Ecto neural progenitor cell (in vitro differentiated cells): ENCODE measurements at places on chromosomes 2 and 18.

DNA sequence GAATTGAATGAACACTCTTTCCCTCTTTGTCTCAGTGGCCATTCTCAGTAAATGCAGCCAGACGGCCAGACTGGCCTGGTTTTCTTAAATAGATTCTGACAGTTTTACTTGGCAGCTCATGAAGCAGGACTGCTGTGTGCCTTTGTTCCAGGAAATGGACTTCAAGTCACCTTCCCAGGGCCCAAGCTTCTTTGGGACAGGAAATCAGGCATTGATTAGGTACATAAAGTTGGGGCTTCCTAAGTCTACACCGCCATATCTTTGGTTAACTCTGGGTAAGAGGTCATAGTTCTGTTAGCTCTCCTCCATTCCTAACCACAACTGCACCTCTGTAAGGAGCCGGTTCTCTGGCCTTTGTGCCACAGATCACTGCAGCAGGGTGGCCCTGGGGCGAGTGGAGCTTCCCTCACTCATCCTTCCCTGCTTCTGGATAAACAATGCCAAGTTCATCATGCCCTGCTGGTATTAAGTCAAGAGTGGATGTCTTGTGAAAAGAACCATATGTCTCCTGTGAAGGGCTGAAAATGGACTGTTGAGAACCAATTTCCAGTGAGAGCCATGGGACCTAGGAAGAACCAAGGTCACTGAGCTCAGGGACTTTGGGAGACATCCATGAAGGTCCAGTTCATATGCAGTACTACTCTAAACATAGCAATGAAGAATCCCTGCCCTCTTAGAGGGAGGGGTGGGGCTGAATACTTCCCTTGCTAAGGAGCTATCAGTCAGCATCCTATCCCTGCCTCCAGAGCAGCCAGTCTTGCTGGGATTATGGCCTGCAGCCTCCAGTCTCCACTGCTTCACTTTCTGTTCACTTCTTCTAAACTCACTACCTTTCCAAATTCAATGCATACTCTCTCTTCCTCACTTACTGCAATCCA is 122.6 kb upstream of the XPO1 start:
- no peak for DNase-seq

- DNase-seq: no peak
These were observed 43.6 kb upstream of the VPS54 start for GRCh38 chr2:64062840-64063239.

DNA sequence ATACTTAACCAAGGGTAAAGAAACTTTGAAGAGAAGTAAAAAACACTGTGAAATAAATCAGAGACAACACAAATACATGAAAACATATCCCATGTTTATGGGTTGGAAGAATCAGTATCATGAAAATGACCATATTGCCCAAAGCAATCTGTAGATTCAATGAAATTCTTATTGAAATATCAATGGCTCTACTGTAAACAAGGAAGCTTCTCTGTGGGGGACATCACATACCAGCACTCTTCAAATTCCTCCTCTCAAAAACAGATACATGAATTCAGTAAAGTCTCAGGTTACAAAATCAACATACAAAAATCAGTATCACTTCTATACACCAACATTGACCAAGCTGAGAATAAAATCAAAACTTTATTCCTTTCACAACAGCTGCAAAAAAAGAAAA is 63.5 kb upstream of the CNTNAP5 start:
- DNase-seq: no peak

DNA sequence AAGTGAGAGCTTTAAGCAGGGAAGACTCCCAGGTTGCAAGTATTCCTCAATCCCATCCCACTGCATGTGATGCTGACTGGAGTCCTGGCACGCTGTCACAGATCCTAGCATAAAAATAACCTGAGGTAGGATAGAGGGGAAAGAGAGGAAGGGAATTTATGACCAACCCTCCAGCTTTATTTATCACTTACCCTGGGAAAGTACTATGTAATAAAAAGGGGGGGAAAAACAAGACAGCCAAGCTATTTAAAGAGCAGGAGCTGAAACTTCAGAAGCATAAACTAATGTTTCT is 122.2 kb downstream of the SLC8A1 start:
- no peak for DNase-seq

DNA sequence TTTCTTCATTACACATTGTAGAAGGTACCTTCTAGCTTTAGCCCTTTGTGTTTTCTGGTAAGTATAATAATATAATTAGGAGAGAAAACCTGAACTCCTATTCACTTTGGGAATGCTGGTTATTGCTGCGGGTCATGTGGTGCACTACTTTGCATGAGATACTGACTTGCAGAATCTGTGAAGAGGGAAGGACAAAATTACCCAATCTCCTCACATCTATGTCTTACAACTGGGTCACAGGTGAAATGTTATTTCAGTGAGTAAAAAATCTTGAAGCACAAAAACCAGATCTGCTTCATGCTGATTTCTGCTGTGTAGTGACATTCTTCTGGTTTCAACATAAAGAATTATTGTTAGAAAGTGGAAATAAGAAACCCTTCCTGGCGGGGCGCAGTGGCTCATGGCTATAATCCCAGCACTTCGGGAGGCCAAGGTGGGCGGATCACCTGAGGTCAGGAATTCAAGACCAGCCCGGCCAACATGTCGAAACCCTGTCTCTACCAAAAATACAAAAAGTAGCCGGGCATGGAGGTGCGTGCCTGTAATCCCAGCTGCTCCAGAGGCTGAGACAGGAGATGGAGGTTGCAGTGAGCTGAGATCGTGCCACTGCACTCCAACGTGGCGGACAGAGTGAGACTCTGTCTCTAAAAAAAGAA is 211.0 kb upstream of the REG3G start:
- DNase-seq: no peak

DNA sequence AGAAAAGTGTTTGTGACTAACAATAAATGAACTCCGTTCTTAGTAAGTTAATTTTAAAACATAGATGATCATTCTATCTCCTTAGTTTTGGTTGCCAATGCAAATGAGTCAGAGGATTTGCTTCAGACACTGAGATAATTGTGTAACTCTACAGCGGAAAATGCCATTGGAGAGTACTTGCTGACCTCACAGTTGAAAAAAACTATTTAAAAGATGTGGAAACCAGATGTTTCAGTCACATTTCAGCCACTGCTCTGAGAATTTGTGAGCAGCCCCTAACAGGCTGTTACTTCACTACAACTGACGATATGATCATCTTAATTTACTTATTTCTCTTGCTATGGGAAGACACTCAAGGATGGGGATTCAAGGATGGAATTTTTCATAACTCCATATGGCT is at the start of gene TNFAIP6:
Gene TNFAIP6 (plus strand): TSS at position 234 of the 400 bp plus-strand sequence. CDS start 75 bp downstream, at position 309.
- no peak for DNase-seq

GRCh38 chr2:241936457-241937133 is 67.1 kb downstream of the RTP5 start:
- no peak for DNase-seq

- no peak for DNase-seq
These were observed 11.5 kb downstream of the MFSD2B start for GRCh38 chr2:24021122-24021998.

- DNase-seq: no peak
These were observed 1045.7 kb upstream of the CELF4 start for GRCh38 chr18:38611036-38611964.

DNA sequence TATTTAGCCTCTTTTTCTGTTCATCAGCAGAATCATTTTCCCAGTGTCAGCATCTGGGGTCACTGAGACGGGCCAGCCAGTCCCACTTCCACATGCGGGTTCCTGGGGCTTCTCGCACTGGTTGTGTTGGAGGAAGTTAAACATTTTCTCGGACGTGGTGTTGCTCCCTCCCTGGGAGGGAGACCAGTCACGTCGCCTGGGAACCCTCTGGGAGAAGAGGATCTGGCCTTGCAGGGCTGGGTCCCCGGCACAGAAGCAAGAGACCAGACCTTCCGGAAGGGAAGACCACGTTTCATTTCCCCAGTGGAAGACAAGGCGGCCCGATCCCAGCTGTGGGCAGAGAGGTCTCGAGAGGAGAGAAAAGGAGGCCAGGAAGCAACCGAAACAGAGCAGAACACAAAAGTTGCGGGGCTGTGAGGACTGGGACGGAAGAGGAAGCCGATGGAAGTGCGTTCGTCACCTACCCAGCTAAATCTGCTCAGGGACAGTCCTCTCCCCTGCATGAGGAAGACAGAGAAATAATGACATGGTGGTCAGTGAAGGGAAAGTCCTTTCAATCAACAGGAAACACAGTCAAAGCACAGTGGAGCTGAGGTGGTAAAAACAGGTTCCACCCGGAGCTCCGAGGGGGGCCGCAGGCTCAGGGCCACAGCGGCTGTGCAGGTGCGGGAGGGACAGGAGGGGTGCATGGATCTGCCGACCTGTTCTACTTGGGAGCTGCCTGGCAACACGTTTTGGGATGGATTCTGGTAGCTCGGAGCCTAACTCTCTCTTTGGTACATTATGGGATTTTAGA is 144.4 kb downstream of the MBP start:
- peak; percentile 33 for DNase-seq

GRCh38 chr2:25127646-25128045 is 40.7 kb downstream of the POMC start:
- no peak for DNase-seq

DNA sequence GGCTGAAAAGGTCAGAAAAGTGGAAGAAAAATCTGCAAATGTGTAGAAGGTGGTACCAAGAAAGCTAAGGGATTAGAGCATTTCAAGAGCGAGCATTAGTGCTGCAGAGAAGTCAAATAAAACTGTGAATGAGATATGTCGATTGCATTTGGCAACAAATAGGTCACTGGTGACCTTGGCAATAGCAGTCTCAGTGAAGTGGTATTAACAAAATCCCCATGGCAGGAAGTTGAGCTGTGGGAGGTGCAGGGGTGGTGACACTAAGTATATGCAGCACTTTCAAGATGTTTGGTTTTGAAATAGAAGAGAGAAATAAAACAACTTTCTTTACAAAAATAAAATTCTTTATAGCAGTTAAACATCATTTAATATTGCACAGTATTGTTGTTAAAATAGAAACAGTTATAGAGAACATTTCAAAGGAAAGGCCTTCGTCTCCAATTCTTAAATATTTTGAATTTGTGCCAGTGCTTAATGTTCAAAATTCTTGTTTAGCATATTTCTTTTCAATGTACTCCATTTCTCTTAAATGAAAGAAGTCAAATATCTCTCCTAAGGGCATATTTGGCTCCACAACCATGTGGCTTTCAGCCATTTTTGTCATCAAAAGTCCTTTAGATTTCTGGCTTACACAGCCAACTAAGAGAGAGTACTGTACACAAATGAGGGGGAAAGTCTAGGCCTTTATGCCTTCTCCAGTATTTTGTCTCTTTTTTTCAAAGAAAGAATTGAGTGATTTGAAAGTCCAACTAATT is 443.0 kb upstream of the MMADHC start:
- no peak for DNase-seq

DNA sequence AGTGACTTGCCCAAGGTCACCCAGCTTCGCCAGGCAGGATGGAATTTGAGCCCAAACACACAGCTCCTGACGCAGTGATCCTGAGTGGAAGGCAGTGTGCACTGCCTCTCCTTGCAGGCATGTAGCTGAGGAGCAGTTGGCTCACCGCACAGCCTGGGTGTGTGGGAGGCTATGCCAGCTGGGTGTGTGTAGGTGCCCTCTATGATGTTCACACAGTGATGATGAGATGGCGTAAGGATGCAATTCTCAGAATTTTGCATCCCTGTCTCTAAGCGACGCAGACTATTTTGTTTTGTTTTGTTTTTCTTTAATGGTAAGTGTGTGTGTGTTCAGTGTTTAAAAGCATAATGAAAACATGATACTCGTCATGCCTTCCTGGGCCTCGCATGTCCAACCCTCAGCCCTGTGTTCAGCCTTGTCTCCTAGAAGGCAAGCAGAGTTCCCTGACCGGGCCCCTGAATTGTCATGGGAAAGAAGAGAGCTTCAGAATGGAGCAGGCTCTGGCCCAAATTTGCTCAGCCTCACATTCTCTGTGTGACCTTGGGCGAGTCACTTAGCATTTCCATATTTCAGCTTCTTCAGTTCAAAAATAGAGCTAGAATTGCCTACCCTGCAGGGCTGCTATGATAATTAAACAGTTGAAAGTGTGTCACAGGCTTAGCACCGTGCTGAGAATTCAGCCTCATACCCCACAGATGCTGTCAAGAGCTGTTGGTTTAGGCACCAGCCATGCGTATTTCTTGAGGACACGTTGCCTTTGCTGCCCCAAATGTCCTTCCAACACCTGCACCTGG is 603.6 kb upstream of the RAB6C start:
- no peak for DNase-seq

- no peak for DNase-seq
These were observed 31.7 kb downstream of the ACMSD start for GRCh38 chr2:134869946-134870736.

DNA sequence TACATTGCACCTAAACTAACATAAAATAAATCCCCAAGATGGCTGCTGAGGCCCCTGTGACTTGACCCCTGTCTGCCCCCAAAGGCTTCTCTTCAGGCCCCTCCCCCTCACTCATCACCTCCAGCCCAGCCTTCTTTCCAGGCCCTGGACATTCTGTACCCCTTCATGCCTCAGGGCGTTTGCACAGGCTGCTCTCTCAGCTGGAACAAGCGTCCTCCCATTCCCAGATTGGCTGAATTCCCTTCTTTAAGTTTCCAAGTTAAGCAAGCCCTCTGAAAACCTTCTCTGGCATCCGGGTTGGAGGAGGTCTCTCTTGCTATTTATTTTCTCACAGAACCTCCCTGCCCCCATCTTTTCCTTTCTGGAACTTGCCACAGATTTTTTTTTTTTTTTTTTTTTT is 165.2 kb upstream of the BCL2L11 start:
- no peak for DNase-seq

- no peak for DNase-seq
These were observed 143.9 kb upstream of the KLHL29 start for GRCh38 chr2:23241121-23241520.

DNA sequence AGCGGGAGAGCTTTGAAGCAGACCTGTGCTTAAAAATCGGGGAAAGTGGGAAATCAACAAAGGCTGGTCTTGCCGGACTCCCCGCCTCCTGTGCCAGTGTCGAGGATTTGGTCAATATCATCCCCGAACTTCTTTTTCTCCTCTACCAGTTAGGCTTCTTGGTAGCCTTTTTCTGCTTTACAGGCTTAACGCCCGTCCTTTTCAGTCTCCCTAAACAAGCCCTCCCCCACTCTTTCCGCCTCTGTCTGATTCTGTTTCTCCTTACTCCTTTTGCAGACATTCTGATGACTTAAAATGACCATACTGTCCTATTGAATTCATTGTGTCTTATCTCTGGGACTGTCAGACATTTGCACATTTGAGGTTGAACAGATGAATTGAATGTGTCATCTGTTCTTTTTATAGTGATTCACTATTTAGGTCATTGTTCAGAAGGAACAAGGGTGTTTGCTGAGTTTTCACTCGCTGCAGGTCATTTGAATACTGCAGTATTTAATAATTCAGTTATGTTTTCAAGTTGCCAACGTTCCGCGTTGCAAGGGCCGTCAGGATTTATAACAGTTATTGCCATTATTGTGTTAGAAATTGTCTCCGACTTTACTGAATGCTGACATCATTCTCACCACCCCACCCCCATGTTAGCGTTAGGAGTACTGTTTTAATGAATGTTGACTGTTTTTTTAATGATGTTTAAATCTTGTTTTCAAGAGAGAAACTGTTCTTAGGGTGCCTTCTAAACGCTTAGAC is 1.1 kb downstream of the ITGAV start:
- peak; percentile 51 for DNase-seq

DNA sequence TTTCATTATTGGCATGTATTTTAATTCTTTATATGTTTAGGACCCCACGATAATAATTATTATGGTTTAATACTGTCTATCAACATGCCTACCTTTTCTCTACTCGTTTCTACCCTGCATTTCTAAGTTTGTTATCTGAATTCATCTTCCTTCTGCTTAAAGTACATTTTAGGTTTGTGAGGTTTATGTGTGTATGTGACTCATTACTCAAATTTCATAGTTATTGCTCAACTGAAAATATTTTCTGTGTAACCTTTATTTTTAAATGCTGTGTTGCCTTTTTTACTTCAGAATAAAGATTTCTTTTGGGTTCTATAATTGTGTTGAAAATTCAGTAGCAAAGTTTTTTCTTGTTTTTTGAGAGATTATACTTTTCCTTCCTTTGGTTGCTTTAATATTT is 933.9 kb upstream of the LRRTM1 start:
- DNase-seq: no peak
